ENCODE measurements at places on chromosomes 13 and 19.

- DNase-seq = no peak
Measured at GRCh38 chr13:23458989-23459388, 25.5 kb upstream of the SACS start.

DNA sequence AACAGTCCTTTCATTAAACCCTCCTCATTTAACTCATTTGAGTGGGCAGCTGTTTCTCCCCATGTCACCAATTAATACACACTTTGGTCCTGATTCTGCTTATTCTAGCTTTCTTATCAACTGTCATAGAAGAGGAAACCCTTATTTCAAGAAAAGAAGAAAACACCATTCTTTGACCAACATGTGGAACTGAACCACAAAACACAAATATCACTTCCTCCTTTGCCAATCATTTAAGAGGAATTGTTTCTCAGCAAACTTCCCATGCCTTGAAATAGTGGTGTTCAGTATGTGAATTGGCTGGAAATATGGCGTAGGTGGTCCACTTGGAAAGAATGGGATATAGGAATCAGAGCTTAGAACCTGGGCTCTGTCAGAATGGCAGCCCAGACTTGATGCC is 20.4 kb downstream of the MBD3L2B start:
- DNase-seq = no peak

- DNase-seq = no peak
Measured at GRCh38 chr13:100658363-100658762, 16.2 kb downstream of the TMTC4 start.

- no peak for DNase-seq
Measured at GRCh38 chr19:15137777-15138176, 30.6 kb downstream of the SYDE1 start.

GRCh38 chr19:18416778-18417249 is 2.4 kb upstream of the SSBP4 start:
- peak; percentile 72 for DNase-seq

DNA sequence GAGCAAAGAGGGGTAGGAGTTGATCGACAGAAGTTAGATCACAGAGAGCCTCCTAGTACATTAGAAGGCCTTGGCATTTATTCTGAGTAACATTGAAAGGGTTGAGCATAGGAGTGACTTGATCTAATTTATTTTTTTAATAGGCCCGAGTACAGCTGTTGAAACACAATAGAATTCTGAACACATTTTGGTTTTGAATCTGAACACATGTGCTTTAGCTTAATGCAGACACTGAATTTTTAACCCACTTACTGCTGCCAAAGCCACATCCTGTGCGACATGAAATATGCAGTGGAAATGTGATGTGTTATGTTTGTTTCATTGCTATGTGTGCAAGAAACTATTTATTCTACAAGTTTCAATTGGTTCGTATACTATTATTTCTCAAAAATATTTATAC is 1505.9 kb downstream of the PCDH9 start:
- DNase-seq = no peak

- DNase-seq = no peak
Measured at GRCh38 chr19:616062-616700, 17.2 kb downstream of the POLRMT start.

GRCh38 chr19:35468637-35469036 is 20.6 kb downstream of the FFAR2 start:
- no peak for DNase-seq

GRCh38 chr19:31110336-31110735 is 238.9 kb downstream of the TSHZ3 start:
- no peak for DNase-seq

DNA sequence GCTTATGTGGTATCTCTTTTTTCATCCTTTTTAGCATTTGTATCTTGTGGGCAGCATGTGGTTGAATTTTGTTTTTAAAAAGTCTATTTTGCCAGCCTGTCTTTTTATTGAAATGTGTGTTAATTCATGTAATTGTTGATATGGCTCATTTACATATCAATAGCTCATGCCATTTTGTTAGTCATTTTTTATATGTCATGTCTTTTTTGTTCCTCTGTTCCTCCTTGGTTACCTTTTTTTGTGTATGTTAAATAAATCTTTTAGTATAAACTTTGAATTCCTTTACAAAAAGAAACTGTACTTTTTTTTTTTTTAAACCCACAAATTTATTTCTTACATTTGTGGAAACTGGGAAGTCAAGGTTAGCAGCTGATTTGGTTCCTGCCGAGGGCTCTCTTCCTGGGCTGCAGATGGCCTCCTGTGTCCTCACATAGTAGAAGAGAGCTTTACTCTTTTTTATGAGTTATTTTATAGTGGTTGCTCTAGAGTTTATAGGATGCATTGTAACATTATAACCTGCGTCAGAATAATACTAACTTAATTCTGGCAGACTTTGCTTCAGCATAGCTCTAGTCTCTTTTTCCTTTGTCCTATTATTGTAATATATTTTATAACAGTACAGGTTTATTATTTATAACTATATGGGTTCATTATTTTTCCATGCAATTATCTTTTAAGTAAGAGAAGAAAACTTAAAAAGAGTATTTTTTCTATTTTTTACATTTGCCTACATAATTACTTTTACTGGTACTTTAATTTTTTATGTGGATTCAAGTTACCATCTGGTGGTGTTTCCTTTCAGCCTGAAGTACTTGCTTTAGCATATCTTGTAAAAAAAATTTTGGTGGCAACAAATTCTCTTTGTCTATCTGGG is 86.3 kb downstream of the URI1 start:
- no peak for DNase-seq

DNA sequence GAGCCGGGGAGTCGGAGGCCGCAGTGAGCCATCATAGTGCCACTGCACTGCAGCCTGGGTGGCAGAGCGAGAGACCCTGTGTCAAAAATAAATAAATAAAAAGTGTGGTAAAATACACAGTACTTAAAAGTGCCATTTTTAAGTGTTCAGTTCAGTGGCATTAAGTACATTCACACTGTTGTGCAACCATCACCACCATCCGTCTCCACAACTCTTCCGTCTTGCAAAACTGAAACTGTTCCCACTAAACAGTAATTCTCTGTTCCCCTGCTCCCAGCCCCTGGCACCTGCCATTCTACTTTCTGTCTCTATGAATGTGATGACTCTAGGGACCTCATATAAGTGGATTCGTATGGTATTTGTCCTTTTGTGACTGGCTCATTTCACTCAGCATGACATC is 13.3 kb downstream of the SLC25A42 start:
- no peak for DNase-seq
